H7 (cell line): ENCODE measurements at places on chromosomes 7 and 10. TPM values are rescaled to one million over a fixed set of nuclear protein-coding genes. Genes with fewer than 3 reads are reported as not detected.

GRCh38 chr7:20328027-20328426, 2.7 kb upstream of the ITGB8 start:
- DNase-seq: no peak

DNA sequence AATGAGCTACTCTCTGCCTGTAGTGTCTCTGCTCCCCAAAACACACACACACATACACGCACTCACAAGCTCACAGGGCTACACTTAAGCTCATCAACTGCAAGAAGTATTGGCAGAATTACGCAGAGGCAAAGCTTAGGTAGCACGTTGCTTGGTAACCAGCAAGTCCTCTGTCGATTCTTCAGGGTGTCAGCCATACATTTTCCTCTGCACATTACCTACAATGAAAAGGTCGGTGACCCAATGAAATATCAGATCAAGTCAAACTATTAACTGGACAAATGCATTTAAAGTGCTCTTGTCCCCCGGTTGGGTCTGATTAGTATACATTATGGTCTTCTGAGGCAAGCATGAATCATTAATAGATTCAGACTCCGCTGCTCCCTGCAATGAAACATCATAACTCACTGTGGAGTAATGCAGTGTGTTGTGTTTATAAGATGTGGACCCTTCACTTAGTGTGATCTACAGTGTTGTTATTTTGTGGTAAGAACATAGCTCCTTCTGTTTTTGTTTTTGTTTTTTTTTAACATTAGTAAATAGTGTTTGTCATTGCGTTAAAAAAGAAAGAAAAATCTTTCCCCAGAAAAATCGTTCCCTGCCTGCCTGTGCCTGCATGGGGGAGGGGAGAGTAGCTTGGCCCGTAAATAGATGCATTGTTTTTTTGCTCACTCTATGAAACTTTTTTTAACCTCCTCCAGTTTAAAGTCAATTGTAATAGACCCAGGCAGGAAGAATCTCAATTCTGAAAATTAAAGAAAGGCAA, 325.5 kb downstream of the SFMBT2 start:
- DNase-seq: no peak

- DNase-seq: no peak
Observed at GRCh38 chr7:28028471-28028870, 152.1 kb downstream of the JAZF1 start.

- peak; percentile 26 for DNase-seq
Observed at GRCh38 chr10:133399123-133399601, 5.2 kb downstream of the MTG1 start.

GRCh38 chr7:149860821-149861727, 12.7 kb upstream of the ATP6V0E2 start:
- peak; percentile 95 for DNase-seq

DNA sequence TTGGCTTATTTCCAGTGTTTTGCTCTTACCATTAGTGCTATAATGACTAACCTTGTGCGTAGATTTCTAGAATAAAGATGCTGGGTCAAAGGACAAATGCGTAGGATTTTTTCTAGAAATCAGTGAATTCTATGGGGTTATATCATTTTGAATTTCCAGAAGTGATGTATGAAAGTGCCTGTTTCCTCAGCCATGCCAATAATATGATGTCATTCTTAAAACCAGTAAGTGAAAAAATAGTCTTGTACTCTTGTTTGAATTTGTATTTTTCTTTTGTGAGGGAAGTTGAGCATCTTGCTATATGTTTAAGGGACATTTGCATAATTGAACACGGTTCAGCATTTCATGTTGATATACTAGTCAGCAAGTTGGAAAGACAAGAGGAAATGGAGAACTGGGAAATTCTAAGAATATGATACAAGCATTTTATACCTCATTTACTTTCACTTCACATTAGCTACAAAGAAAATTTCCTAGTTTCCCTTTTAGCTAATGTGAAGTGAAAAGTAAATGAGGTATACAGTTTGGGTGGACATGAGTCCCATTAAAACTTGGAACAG, 3.8 kb upstream of the DNAH11 start:
- no peak for DNase-seq

GRCh38 chr10:8874972-8875371, 820.5 kb downstream of the GATA3 start:
- no peak for DNase-seq

The ITPRID1 gene
- total RNA-seq: 0.18 and 0.24 TPM in 2 replicates

The ANAPC16 gene
- total RNA-seq: 56.6 and 79.0 TPM in 2 replicates

The CCL24 gene
- total RNA-seq: not detected in 2 replicates

The EXOSC1 gene
- 71.8 and 84.5 TPM in 2 replicates for total RNA-seq
